ENCODE measurements at places on chromosomes 3 and 15.

DNA sequence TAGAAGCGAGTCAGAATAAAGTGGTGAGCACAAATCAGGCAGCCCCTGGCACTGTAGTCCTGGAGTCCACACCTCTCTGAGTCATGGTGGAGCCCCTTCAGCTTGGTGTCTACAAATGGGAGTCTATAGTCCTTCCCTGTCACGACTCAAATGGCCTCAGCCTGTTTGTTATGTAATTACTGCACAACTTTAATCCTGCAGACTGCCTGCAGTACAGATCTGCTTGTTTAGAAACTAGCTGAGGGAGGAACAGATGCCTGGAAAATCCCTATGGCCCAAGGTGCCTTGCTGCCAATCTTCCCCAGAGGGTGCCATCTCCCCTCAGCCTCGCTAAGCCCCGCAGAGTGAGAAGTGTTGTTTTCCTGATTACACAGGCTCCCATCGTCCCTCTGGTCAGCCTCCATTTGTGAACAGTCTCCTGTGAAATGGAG lies 3.9 kb upstream of the CXCR6 start:
- DNase-seq, result no peak

- DNase-seq, result no peak
These were observed 8.8 kb downstream of the ANKUB1 start for GRCh38 chr3:149783576-149783975.

DNA sequence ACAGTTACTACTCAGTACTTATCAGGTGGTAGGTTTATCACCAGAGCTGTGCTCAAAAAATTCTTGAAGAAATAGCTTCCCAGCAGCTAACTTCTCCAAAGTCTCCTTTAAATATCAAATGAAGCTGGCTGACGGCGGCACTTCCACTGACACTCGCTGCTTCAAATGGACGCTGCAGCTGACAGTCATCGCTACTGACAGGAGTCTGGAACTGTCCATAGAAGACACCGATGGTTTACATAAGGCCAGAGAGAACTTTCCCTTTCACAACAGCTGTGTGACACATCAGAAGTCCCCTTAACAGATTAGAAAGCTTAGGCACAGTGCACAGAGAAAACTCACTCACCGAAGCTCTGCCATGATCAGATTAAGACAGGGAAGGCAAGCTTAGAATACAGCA lies 270.2 kb downstream of the SHOX2 start:
- no peak for DNase-seq

DNA sequence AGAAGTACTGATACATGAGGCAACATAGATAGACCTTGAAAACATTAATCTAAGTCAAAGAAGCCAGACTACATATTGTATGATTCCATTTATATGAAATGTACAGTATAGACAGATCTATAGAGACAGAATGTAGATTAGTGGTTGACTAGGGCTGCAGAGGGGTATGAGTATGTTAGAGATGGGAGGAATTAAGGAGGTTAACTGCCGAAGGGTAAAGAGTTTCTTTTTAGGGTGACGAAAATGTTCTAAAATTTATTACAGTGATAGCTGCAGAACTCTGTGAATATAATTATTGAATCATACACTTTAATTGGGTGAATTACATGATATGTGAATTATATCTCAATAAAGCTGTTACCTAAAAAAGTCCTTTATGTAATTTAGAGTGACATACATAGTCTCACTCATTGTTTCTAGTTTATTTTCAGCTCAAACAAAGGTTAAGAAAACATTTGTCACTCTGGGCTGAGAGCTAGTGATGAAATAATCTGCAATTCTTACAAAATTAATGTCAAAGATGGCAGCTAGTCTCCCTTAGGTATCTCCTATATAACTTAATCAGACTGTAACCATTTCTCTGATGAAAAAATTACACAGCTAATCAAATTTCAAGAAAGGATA lies 61.4 kb downstream of the DENND4A start:
- no peak for DNase-seq

DNA sequence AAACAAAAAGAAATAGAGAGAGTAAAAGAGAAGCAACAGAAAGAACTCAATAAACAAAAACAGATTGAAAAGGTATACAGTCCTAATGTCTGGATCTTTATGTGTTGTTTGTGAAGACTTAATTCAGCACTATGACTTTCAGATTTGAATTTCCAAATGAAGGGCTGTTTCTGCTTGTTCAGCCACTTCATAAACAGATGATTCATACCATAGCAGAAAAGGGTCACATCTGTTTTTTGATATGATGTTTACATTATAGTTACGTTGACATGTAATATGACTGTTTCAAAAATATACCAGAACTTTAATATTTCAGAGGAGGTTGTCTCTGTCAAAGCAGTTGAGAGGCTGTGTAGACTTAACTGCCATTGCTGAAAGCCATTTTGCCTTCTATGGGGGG lies 24.1 kb downstream of the ASB14 start:
- DNase-seq, result no peak

- DNase-seq, result no peak
These were observed 221.5 kb upstream of the BHLHE40 start for GRCh38 chr3:4757575-4758248.

GRCh38 chr3:107216711-107217110 lies 160.5 kb upstream of the CCDC54 start:
- DNase-seq, result no peak

DNA sequence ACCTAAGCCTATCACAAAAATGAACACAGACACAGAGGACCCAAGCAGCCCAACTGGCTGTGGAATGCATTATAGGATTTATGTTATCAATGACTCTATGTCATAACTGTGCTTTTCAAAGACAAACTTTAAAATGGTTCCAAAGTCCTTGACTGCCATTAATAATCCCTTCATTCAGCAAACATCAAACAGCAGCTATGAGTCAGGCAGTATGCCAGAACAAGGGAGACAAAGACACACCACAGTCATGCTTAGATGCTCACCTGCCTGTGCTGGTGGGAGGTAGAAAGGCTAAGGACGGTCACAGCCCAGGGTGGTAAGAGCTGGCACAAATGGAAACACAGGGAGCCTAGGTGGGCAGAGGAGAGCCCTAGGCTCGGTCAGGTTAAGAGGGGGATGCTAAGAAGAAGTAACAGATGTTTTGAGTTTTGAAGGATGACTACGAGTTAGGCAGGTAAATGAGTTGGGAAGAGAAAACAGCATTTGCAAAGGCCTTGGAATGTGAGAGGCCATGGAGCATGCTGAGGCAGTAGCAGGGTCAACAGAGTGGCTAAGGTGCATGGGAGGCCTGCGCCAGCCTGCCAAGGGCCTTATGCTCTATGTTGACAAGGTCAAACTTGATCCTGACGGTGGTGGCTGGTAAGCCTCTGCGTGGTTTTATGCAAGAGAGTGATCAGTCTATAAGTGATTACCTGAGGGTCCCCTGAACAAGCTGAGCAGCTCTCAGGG lies 23.0 kb downstream of the NMNAT3 start:
- no peak for DNase-seq

- DNase-seq, result peak; percentile 72
These were observed at the start of gene CDAN1 for GRCh38 chr15:42736793-42737528. TSS of gene CDAN1 (minus strand) at chr15:42737128. CDS start at chr15:42737102, 26 bp downstream.

DNA sequence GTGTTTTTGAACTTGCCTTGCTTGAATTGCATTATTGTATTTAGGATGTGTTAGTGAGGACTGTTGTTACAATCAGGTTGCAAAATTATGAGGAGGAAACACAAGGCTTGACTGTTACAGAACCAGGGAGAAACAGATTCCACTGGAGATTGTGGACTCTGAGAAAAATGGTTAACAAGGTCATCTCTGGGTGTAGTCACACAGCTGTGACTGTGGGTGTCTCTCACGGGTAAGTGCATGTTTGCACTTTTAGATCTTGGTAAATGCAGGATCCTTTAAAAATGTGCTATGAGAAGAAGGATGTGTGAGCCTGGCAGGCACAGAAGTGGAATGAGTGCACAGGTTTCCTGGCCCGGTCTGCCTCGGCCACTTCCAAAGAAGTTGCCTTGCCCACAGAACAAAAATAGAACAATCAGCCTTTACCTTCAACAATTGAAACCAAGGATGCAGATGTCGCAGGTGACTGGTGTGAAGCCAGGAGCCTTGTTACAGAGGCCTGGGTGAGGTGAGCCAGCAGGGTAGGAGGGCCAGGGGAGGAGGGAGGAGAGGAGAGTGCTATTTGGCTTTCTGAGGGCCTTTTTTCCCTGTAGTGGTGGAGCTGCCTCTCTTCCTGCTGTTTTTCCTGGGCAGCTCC lies 68.0 kb downstream of the ABHD5 start:
- DNase-seq, result no peak

DNA sequence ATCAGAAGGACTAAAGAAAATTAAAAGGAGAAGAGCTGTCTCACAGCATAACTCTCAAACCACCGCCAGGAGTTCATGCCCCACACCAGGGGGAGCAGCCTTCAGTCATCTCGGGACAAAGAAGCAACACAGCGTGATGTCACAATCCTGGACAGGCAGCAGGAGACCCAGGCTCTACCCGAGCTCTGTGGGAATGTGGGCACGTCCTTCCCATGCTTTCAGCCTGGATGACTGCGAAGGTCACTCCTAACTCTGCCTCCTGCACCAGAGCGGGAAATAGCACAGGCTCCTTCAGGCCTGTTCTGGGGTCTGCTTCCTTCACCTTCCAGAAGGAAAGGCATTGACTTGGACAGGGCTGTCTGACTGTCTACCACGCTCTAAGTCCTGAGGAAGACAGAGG lies 31.3 kb downstream of the NOX5 start:
- DNase-seq, result no peak

DNA sequence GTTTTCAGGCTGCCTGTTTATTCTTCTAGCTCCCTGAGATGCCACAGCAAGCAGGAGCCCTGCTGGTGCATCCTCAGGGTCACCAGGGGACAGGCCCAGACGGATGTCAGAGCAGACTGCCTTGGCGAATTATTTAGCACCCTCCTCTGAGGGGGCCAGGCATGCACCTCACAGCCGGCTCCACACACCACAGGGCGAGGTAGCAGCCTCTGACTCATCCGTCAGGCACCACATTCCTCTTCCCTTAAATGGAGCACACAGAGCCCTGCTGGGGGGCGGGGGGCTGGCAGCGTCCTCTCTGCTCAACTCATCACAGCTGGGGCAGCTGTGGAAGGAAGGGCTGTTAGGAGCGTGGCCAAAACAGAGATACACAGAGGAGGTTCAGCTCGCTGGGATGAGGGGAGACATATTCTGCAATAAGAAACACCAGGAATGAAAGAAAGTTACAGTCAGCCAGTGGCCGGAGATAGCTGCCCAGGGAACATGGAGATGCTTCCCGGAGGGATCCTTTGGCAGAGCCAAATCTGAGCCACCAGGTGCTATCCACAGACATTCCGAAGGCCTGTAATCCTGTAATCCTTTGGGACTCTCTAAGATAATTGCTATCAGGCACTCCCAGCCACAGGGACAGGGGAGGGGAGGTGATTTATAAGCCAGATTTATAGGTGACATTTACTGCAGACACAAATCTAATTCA lies 13.9 kb upstream of the PRICKLE2 start:
- no peak for DNase-seq

DNA sequence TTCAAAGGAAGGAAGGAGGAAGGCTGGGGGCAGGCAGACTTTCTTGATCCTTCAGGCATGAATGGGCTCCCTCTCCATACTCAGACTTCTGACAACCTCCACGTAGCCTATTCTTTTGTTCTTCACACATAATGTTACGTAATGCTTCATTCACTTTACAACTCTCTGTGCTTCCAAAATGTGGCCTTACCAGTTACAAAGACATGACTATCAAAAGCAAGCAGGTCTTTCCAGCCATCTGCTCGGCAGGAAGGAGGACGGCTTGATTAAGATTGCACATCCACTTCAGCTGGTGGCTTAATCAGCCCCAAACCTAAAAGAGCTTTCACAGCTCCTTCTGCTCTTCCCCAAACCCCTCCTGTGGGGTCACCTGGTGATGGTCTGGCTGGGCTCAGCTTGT lies 263.2 kb downstream of the XXYLT1 start:
- DNase-seq, result no peak

- DNase-seq, result no peak
These were observed 346.3 kb downstream of the TIGIT start for GRCh38 chr3:114640126-114640525.

- peak; percentile 16 for DNase-seq
These were observed 326.3 kb upstream of the PDZRN3 start for GRCh38 chr3:73950865-73951558.

DNA sequence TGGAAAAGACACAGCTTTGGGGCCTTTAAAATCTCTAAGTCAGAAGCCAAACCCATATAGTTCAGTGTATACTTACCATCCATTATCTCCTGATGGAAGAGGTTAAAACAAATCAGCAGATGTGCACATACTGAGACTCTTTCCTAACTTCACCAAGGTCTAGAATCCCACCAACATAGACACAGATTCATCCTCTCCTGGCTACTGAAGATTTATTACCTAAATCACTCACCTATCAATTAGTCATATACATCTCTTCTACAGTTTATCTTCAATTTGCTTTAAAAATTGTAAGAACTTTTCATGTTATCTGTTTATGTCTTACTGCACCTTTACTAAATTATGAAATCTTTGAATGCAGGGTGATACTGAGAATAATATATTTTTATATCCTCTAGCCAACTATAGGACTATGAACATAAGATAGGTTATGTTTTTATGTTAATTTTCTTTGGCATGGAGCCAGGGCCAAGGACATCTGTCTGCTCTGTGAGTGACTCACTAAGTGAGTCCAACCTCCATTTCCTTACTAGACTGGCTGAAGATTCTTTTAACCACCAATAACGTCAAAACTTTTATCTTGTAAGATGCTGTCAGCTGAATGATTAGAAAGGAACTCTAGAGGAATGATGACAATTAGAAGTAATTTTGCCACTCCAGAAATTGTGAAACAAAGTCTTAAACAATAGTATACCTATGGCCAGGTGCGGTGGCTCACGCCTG lies 397.6 kb downstream of the FOXP1 start:
- DNase-seq, result no peak

DNA sequence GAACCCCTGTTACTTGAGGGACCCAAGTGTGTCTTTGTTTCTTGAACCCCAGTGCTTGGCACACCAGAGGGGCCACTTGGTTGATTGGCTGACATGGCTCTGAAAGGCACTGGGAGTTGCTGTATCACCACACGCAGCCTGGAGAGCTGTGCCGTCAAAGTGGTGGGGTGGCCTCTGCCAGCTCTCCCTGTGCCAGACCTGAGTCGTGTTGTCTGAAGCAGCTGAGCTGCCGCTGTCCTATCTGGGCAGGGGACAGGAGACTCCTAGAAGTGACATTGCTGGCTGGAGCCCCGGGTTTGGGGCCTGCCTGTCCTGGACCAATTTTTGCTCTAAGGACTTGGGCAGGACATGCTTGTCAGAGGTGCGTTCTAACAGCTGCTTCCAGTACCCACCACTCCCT lies 5.5 kb upstream of the SNX22 start:
- DNase-seq, result no peak

DNA sequence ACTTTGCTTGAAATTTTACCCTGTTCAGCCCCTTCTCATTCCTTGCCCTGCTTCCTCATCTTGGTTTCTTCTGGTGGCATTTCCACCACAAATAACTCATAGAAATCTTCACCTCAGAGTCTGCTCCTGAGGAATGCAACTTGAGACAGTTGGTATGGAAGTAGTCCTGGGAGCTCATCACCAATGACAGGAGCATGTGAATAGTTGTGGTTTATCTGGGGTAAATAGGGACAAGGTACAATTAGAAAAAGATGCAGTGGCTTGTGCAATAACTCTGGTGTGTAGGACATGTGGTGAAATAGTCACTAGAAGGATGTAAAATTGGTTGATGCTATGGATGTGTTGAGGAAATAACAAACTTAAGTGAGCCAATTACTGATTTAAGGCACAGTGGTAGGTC lies 72.7 kb upstream of the CHRNA7 start:
- no peak for DNase-seq

GRCh38 chr3:75332794-75333193 lies 331.3 kb upstream of the FRG2C start:
- no peak for DNase-seq

- no peak for DNase-seq
These were observed 24.8 kb downstream of the PRR20G start for GRCh38 chr3:127263037-127263436.
